COR-L47 (cell line): ENCODE measurements at places on chromosomes 1 and 21.

GRCh38 chr1:245855846-245856730 lies 651.0 kb downstream of the SMYD3 start:
- DNase-seq = no peak

GRCh38 chr1:232463225-232463624 lies 166.7 kb downstream of the SIPA1L2 start:
- no peak for DNase-seq

- DNase-seq = no peak
Measured at GRCh38 chr1:14778898-14779865, 180.7 kb downstream of the KAZN start.

GRCh38 chr1:77342745-77343144 lies 60.9 kb downstream of the AK5 start:
- no peak for DNase-seq
